PC-9 (cell line): ENCODE measurements at places on chromosomes 1 and 21. TPM values are rescaled to one million over a fixed set of nuclear protein-coding genes. Genes with fewer than 3 reads are reported as not detected.

Gene CEP85
- total RNA-seq = 34.0 and 42.5 TPM in 2 replicates

Gene ZMYND12
- total RNA-seq = 1.7 and 3.7 TPM in 2 replicates

DNA sequence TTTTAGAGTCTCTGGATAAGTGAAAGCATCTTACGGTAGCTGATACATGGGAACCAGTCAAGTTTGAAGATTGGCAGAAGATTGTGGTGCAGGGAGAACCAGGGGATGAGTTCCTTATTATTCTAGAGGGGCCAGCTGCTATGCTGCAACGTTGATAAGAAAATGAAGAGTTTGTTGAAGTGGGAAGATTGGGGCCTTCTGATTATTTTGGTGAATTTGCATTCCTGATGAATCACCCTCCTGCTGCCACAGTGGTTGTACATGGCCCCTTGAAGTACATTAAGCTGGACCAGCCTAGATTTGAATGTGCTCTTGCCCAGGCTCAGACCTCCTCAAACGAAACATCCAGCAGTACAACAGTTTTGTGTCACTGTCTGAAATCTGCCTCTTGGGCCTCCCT is 45.9 kb downstream of the BTBD8 start:
- no peak for DNase-seq

Gene INAVA
- 49.8 and 64.8 TPM in 2 replicates for total RNA-seq

DNA sequence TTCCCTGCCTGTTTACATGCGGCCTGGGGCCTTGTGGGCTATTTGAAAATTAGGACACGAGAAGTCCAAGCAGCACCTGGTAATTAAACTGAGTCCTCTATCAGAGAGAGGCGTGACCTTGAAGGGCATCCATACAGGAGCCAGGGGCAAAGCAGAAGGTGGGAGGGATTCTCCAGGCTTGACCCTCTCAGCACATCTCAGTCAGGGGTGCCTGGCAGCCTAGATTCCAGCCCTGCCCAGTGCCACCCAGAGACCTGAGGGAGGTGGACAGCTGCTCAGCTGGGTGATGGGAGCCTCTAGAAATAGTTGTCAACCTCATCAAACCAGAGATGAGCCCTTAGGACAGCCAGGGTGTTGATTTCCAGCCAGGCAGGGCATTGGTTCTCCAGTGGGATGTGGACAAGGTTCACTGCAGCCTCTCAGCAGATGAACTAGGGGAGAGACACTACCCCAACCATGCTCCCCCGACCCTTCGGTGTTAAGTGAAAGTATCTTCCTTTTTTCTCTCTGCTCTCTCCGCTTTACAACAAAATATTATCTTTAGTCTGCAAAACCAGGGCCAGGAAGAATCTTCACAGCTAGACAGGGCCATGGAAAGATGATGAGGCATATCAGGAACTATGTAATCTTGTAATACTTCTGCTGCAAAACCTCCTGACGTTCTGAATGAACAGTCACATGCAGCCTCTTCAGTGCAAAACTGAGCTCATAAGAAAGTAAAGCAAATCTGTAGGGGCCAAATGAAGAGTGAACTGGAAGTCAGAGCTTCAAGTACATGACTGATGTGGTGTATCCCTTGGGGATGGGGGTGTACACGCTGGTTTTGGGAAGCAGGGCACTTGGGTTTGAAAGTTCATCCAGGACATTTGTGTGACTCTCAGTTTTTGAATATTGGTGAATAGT is 35.9 kb upstream of the ATP5PO start:
- no peak for DNase-seq

DNA sequence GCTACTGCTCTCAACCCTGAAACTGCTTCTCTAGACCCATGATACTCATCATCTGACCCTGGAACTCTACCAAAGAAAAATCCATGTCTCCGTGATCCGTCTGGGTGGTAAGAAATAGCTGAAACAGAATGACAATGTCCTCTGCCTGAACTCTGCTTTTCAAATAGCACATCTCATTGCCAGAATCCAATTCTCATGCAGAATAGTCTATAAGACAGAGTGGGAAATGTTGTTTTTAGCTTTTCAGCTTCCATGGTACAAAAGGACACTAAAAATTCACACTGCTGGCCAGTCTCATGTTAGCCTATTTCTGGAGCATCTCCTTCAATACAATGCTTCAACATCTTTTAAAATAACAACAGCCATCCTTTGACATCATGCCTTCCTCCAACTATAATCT is 1355.8 kb upstream of the PRMT6 start:
- no peak for DNase-seq

- no peak for DNase-seq
Observed at GRCh38 chr1:181501612-181502011, 18.3 kb downstream of the CACNA1E start.

DNA sequence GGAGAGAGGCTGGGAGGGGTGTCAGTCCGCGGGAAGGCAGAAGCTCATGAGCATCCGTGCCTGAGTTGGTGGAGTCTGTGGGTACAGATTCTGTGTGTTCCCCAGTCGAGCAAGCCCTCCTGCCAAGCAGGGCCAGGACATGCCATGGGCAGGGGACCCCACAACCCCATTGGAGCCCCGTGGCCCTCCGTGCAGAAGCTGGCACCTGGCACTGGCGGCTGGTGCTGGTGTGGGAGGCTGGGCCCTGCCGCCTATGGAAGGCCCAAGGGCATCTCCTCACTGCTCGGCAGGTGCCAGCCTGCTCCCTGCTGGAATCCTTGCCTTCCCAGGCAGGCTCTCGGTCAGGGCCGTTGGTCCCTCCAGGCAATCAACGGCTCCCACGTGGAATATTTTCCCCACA is 73.7 kb downstream of the UBE2T start:
- no peak for DNase-seq

Gene NR0B2
- total RNA-seq = not detected in 2 replicates

Gene KCNJ15
- total RNA-seq = not detected in 2 replicates

DNA sequence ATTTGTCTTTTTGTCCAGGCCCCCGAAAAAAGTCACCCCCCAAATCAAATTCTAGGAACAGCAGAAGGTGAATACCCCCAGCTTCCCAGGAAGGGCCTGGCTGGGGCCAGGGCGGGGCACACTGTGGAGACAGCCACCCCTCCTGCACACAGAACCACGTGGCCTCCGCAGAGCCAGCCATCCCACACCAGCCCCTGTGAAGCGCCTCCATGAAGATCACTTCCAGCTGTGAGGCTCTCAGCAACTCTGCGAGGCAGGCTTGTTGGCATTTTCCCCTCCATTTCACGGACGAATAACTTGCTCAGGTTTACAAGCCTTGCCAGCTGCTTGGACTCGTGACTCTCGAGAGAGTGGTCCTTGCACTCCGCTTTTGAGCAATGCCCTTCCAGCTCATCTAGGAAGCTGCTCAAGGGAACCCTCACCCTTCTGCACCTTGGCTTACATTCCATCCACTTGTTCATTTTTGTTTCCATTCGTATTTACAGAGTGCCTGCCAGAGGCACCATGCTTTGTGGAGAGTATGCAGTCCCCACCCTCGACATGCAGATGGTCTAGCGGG is 48.2 kb downstream of the SYT6 start:
- DNase-seq = no peak

DNA sequence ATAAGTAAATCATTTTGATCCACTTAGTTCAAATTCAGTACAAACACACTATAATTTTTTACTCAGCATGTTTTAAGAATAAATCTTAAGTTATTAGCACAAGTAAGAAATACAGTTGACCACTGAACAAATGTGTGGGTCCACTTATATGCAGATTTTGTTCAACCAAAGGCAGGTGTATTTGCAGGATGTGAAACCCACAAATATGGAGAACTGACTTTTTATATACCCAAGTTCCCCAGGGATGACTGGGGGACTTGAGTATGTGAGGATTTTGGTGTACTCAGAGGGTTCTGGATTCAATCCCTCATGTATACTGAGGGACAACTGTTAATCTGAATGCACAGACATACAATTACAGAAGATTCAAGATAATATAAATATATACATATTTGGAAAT is 25.7 kb upstream of the ERICH3 start:
- no peak for DNase-seq

Gene AVPR1B
- total RNA-seq = not detected in 2 replicates

- DNase-seq = no peak
Observed at GRCh38 chr1:168032029-168032428, 95.2 kb upstream of the MPC2 start.

DNA sequence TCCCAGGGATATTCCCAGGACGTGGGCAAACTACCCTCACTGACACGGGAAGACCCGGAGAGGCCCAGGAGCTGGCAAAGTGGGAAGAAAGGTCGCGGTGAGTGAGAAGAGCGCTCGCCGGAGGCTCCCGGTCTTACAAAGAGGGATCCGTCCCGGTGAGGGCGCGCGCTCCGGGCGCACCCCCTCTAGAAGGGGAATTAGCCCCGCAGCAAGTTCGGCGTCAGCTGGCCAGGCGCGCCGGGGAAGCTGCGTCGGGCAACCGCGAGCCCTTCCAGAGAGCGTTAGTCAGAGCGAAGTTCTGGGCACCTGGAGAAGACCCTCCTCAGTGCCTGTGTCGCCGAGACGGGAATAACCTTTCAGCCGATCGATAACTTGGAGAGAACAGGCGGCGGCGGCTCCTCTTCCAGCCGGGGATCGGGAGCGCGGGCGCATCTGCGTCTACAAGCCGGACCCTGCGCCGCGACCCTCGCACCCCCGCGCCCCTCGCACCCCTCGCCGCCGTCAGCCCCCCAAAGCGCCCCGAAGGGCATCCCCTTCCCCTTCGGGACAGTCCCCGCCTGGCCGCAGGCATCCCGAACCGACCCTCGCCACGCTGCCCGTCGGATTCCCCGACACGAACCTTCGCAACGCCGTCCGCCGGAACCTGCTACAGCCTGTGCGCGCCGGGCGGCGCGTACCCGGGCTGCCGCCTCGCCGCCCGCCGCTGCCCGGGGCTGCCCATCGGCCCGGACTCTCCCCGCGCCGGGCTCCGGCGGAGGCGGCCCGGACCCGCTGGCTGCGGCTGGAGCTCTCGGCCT is 485 bp downstream of the SIPA1L2 start:
- DNase-seq = no peak

DNA sequence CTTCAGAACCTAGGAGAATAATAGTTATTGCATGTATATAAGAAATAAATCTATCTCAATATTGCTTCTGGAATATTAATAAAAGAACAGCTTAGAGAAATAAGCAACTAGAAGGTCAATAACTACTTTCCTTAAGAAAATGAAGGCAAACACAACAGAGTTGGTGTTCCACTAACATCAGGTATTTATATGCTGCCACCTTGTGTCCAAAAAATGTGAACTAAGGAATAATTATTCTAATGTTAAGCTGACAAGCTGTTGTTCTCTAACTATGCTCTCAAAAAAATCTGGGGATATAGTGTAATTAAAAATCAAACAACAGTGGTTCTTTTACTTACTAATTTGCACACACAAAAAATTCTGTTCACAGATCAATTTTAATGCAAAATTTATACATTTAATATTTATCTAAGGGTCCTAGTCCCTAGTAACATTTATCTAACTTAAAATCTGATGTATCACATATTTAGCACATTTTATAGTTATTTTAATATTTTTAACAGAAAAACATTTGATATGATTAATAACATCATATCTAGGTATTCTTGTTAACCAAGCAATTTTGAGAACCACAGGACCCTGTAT is 39.6 kb downstream of the UCHL5 start:
- DNase-seq = peak; percentile 47

DNA sequence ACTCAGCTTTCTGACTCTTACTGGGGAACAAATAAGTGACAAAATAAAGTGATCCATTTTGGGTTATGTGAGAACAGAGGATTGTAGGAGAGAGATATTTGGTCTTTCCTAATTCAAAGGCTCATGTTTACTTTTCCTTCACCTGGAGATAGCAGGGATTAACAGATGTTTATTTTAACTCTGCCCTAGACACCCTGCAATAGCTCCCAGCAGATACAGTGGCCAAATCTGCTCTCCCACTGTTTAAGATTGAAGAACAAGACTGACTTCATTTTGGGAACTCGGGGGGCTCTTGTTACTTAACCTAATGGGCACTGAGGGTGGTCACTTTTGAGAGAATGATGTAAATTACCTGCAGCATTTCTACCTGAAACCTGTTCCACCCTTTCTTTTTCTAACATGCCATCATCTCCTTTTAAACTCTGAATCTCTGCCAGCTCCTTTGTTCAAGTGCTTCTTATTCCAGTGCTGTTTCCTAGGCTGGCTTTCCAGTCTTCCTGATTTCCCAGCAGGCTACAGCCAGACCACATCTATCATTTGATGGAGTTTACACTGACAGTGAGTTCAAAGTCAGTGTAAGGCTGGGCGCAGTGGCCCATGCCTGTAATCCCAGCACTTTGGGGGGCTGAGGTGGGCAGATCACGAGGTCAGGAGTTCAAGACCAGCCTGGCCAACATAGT is 90.0 kb downstream of the SELENOF start:
- DNase-seq = peak; percentile 36

Gene ICOSLG
- total RNA-seq = 2.9 and 3.9 TPM in 2 replicates

Gene URB2
- 6.6 and 7.7 TPM in 2 replicates for total RNA-seq

Gene CD1D
- not detected in 2 replicates for total RNA-seq

- no peak for DNase-seq
Observed at GRCh38 chr1:86436041-86436440, 12.1 kb downstream of the CLCA2 start.
